ENCODE measurements at places on chromosomes 4 and X.

GRCh38 chr4:88102026-88102425 lies 56.4 kb downstream of the ABCG2 start:
- no peak for DNase-seq

GRCh38 chrX:150602296-150602695 lies 33.9 kb downstream of the MTM1 start:
- no peak for DNase-seq

- no peak for DNase-seq
These were observed 20.8 kb downstream of the LIN54 start for GRCh38 chr4:82989575-82990429.

GRCh38 chr4:95676190-95676589 lies 127.4 kb upstream of the UNC5C start:
- DNase-seq = peak; percentile 18

DNA sequence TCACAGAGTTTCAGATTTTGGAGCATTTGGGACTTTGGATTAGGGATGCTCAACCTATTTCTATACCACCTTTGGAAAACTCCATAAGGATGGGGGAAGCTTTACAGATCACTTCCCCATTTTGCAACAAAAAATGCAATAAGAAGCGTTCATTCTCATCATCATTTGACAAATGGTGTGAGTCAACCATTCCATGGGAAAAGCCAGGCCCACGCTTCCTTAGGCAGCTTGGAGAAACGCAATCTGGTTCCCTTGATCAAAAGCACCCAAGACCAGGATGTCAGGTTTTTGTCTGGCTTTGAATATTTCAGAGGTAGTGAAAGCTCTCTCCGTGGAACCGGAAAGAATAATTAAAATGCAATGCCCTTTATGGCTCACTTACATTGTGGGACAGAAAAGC lies 79.3 kb upstream of the C4orf50 start:
- DNase-seq = no peak

Data from PC-3 (cell line).